NCI-H2227 treated with DMSO at 0.1 percent for 48 hours (cell line): ENCODE measurements at places on chromosomes 5 and 9.

GRCh38 chr5:139733010-139733688 is 62.5 kb upstream of the PSD2 start:
- no peak for DNase-seq

DNA sequence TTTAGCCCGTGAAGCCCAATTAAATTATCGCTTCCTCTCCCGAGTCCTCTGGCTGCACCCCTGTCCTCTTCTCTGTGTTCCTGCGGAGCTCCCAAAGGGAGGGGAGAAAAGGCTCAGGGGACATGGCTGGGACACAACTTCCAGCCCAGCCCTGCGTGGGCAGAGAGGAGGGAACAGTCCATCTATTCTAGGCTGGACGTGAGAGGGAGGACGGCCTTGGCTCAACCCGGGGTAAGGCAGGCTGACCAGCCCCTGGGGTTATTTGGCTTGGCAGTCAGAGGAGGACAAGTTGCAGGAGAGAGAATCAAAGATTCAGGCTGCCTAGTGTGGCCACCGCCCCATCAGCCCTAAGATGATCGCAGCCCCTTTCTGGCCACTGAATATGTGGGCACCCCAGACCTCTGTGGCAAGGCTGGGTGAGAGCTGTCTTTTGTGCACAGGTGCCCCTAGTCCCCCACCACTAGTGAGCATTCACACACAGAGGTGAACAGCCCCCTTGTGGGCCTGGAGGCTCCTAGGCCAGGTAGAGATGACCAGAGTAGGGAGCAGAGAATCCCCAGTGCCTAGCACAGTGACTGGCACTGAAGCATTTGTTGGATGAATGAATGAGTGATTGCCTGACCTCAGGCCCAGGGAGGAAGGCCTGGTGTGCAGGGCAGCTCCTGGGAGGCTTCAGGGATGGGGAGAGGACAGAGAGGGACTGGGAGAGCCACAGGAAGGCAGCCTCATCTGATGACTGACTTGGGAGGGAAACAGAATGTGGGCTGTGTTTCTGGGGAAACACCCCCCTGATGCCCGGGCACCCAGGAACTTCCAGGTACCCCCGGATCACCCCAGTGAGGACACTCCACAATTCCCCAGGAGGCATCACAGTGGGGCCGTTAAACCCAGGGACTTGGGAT is 133.9 kb downstream of the C9orf50 start:
- no peak for DNase-seq

GRCh38 chr5:98458004-98458403 is 315.5 kb upstream of the RGMB start:
- no peak for DNase-seq

GRCh38 chr9:3863686-3864085 is 337.9 kb upstream of the RFX3 start:
- DNase-seq: no peak

- DNase-seq: no peak
Observed at GRCh38 chr9:83569326-83569725, 31.1 kb upstream of the FRMD3 start.

GRCh38 chr5:113215401-113216060 is 219.3 kb downstream of the TSSK1B start:
- DNase-seq: no peak

DNA sequence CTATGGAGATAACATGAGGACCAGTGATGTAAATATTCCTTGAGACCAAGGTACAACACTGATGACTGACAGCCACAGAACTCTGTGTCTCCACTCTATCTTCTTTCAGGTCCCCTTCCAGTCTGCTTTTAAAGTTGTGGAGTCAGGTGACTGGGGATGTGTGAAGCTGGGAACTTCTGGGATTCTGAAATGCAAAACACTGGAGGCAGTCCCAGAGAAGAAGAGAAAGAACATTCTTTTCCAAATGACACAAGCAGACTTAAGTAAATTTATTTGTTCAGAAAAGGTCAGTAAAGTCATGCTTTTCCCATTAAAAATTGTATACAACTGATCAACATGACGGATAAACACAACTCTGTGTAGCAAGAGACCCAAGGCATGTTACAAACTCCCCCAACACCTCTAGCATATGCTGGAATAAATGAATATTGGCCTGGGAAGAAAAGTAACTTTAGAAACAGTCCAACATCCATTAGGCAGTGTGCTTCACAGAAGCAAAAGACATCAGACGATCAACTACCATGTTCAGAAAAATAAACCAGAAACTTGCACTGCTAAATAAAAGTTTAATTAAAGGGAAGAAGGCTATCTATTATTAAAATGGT is 92.4 kb upstream of the IFNK start:
- no peak for DNase-seq

DNA sequence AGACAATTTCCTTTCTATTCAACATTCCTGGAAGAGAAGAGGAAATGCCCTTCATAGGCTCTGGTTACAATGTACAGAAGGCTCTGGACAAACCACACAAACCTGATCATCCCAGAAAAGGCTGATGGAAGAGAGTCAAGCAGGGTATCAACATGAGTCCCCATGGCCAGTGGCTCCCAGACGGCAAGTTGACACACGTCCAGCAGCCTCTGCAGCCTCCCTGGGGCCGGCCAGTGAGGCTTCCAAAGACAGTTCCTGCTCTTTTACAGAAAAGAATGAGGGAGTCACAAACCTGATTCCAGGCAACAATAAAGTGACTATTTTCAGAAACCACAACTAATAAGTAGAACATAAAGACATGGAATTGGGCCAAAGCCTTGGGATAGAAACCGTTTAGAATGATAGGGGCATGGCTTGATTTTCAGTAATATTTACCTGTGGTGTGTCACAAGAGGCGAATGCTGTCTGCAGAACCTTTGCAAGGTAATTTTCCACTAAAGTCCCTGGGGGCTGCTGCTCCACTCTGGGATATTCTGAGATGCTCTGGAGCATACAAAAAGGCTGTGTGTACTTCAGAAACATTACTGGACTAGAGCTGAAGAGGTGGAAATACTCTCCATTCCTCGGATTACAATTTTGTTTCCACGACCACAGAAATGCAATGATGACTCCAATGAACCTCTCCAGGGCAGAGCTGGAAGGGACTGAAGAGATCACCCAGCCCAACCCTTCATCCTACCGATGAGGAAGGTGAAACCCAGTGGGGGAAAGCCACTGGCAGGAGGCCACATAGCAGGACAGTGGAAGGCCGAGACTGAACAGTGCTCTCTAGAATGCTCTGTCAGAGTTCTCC is 10.4 kb downstream of the MED27 start:
- no peak for DNase-seq

DNA sequence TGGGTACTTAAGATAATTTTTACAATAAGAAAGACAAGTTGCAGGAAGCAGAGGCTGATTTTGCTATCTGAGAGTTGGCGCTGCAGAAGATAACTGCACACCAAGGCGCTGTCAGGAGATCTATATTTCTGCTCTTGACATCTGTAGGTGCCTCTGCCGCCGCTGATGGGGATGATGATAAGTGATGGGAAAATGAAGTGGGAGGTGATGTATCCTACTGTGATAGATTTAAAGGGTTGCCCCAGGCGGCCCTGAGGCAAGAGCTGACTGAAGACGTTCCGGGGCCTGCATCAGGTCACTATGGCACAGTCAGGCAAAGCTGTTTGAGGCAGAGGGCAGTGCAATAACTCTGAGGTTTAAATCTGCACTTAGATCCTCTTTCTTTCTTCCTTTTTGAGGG is 78.1 kb downstream of the SNCAIP start:
- peak; percentile 51 for DNase-seq

- DNase-seq: no peak
Observed at GRCh38 chr9:69811351-69811868, 9.2 kb upstream of the CFAP95 start.

- DNase-seq: no peak
Observed at GRCh38 chr5:105057001-105057436, 1494.4 kb upstream of the NUDT12 start.

DNA sequence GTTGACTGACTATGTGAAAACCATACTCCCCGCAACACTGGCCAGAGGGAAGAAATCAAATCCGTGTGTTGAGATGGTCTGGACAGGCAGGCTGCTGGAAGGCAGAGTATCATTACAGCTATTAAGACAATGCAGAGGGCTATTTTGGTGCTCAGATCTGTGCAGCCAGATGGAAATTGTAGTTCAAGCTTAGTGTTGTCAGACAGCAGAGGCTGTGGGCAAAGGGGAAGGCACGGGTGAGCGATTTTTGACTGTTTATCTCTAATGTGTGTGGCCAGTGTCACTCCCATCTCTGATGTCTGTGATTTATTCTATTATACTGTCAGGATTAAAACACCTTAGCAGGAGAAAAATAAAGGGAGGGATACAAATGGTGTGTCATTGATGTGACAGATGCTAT is 984.4 kb upstream of the WWC1 start:
- DNase-seq: no peak

DNA sequence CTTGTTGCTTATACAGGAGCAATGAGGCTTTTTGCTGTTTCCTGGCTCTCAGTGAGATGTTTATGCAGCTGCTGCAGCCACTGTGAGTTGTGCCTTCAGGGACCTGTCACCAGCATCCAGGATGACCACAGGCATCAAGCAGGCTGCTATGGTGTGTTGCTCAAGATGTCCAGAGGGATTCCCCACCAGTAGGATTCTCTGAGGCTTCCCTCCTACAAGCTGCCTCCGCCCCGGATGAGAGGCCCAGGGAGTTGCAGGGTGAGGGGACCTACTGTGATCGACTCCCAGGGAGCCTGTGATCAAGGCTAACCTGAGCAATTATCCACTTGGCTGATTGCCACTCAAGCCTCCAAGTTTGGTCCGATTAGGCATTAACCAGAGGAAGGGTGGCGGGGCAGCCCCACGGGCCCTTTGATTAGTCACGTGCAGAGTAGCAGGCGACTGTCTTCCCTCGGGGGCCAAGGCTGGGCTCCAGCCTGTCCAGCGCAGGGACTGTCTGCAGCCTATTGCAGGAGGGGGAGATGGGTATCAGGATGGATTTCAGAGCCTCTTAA is 1.8 kb upstream of the FAT2 start:
- no peak for DNase-seq

DNA sequence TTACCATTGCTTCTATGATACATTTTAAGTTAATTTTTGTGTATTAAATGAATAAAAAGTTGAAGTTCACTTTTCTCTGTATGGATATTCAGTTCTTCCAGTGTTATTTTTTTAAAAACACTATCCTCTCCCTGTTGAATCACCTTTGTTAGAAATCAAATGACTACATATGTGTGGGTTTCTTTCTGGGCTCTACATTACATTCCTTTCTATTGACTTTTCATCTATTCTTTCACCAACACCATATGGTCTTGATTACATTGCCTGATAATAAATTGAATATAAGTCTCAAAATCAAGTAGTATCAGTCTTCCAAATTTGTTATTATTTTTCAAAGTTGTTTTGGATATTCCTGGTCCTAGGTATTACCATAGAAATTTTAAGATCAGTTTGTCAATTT is 7.3 kb upstream of the RASEF start:
- no peak for DNase-seq

GRCh38 chr5:78706825-78707224 is 58.3 kb upstream of the LHFPL2 start:
- no peak for DNase-seq

DNA sequence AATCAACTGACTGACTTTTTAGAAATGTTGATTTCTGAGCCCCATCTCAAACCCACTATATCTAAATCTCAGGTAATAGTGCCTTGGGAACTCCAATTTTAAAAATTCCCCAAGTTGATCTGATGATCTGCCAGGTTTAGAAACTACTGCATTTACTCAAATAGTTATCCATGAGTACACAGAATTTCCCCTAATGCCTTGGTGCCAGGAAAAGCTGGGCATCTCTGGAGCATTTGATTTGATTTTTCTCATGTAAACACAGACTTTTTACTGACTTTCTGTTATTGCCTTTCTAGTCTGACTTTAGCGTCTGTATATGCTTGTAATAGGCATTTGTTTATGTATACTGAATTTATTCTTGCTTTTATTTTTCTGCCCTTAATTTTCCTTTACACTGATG is 35.8 kb downstream of the MTREX start:
- no peak for DNase-seq

GRCh38 chr9:115671963-115672305 is 481.7 kb upstream of the PAPPA start:
- no peak for DNase-seq

- DNase-seq: no peak
Observed at GRCh38 chr9:115038178-115038577, 79.8 kb downstream of the TNC start.

DNA sequence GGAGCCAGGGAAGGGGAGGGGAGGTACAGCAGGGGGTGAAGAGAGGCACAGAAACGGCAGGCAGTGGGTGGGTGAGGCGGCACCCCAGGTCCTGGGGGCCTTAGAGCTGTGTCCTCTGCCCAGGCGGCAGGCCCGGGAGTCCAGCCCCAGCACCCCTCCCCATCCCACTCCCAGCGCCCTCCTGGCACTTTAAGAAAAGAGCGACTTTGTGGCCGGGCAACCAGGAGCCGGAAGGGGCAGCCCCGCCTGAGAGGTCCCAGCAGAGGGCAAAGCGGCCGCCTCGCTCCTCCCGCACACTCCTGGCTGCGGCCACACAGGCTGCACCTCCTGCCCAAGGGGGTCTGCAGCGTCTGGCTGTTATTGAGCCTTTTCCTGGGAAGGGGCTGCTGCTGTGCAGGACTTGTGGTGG is 42.6 kb downstream of the NACC2 start:
- no peak for DNase-seq
